Stimulated activated CD8-positive, alpha-beta memory T cell treated with anti-CD3 and anti-CD28 coated beads, Interleukin-4, amount 100 ng/mL, for 1 hour (primary cell): ENCODE measurements at places on chromosomes 6 and 20.

GRCh38 chr20:49657118-49657901, 56.4 kb downstream of the B4GALT5 start:
- no peak for DNase-seq

- no peak for DNase-seq
Observed at GRCh38 chr6:111743862-111744692, 129.2 kb downstream of the FYN start.

DNA sequence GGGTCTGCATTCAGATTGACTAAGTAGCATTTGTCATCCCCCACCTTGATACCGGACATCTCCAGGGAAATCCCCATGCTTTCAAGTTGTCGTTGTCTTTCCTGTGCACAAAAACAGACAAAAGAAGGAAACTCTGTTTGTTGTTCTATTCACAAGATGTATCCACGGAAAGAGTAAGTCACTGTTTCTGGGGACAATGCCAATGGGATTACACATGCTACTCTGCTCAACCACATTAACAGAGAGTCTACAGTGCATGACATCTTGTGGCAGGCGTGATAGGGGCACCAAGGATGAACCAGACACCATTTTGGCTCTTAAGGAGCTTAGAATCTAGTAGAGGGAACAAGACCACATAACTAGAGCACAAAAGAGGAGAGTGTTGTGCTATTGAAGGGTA, 124.4 kb upstream of the NUP153 start:
- DNase-seq, result no peak

- no peak for DNase-seq
Observed at GRCh38 chr20:36677422-36677771, 31.4 kb upstream of the SLA2 start.

- no peak for DNase-seq
Observed at GRCh38 chr6:46772016-46772415, 21.2 kb upstream of the MEP1A start.

DNA sequence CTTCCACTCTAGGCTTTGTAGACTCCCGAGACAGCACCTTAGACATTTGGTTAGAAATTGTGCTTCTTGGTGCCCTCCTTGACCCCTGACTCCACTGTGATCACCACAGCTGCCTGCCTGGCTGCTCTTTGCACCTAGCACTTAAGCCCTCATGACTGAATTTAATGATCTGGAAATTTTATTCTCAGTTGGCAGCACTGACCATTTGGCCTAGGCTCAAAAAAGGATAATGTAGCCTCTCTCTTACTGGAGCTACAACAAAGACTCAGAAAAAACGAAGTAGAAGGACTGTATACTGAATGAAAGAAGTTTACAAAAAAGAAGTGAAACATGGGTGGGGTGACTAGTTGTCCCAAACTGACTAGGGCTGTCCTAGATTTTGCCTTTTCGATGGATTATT, 11.3 kb upstream of the ABRACL start:
- no peak for DNase-seq

GRCh38 chr6:19311786-19312185, 525.4 kb upstream of the ID4 start:
- DNase-seq, result no peak

GRCh38 chr6:41818271-41819054, 31.0 kb downstream of the TOMM6 start:
- no peak for DNase-seq

DNA sequence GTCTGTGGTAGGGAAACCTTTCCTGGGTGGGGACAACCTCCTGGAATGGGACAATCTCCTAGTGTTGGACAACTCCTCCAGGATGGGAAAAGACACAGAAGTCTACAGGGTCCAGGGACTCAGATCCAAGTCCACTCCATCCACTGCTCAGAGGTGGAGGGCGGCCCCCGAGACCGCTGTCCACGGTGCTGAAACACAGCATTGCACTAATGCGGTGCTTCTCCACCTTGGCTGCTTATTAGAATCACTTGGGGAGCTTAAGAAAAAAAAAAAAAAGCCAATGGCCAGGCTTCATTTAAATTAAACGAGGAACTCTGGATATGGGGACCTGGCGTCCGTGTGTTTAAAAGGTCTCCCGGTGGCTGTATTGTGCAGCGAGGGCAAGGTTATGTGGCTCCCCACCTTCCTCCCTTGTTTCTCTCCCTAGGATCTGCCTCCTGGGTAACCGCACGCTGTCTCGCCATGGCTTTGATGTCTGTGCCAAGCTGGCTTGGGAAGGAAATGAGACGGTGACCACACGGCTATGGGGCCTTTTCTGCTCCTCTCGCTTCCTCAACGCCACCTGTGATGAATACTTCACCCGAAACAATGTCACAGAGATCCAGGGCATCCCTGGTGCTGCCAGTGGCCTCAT, 12.0 kb downstream of the SLC12A5 start:
- DNase-seq, result no peak

- no peak for DNase-seq
Observed at GRCh38 chr6:13697857-13698256, 13.8 kb downstream of the RANBP9 start.

- no peak for DNase-seq
Observed at GRCh38 chr6:137405806-137406205, 88.4 kb downstream of the OLIG3 start.

DNA sequence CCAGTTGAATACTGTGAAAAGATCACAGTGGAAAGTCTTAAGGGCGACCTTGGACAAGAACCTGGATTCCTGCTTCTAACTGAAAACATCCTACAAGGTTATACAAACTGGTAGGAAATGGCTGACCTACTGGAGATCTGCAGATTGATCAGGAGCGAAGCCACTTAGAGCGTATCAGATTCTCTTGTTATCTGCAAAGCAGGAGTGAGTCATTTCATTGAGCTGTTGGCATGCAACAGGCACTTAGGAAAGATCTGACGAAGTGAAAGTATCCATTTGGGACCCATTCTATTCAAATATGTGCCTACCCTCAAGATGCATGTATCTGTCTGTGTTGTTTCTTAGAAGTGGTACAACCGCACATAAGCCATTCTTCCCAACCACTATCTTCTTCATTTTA, 131.2 kb upstream of the RIN2 start:
- DNase-seq, result no peak
